ENCODE measurements at places on chromosomes 1 and 21. TPM values are rescaled to one million over a fixed set of nuclear protein-coding genes. Genes with fewer than 3 reads are reported as not detected.

CYP2J2 gene
- total RNA-seq: not detected

NAV1 gene
- 10.7 TPM for total RNA-seq

NPHS2 gene
- total RNA-seq: not detected

COA7 gene
- 22.8 TPM for total RNA-seq

S100A13 gene
- total RNA-seq: 177 TPM

KAZN gene
- 3.8 TPM for total RNA-seq

E2F2 gene
- total RNA-seq: 2.6 TPM

JTB gene
- total RNA-seq: 158 TPM

SPATA21 gene
- total RNA-seq: 0.06 TPM

VHLL gene
- not detected for total RNA-seq

ADAMTS4 gene
- total RNA-seq: not detected

OR14K1 gene
- not detected for total RNA-seq

RGSL1 gene
- not detected for total RNA-seq

LCE6A gene
- not detected for total RNA-seq

NR5A2 gene
- 8.4 TPM for total RNA-seq

C4BPA gene
- 0.58 TPM for total RNA-seq

CR1 gene
- total RNA-seq: not detected

PRRX1 gene
- total RNA-seq: not detected

TEX38 gene
- total RNA-seq: not detected

CHIA gene
- not detected for total RNA-seq

KCNJ9 gene
- not detected for total RNA-seq

TNFAIP8L2 gene
- not detected for total RNA-seq

PPFIA4 gene
- total RNA-seq: 1.1 TPM

FHAD1 gene
- total RNA-seq: 0.46 TPM

CCDC27 gene
- not detected for total RNA-seq

OLIG2 gene
- total RNA-seq: not detected

TTF2 gene
- 19.2 TPM for total RNA-seq

FAM72D gene
- total RNA-seq: 6.1 TPM

GRHL3 gene
- 0.53 TPM for total RNA-seq

CHIT1 gene
- total RNA-seq: not detected

CACNA1S gene
- not detected for total RNA-seq

ANGPTL3 gene
- total RNA-seq: not detected

DISP1 gene
- total RNA-seq: 1.8 TPM

CALML6 gene
- 0.24 TPM for total RNA-seq

OR2L8 gene
- total RNA-seq: not detected

GPATCH3 gene
- 10.5 TPM for total RNA-seq

ZNF670 gene
- total RNA-seq: 4.3 TPM

CCDC181 gene
- total RNA-seq: 0.24 TPM

Measured in A549 treated with CpdA at 1 μM for 4 hours (cell line).